Fibroblast of skin of right quadriceps (primary cell): ENCODE measurements at places on chromosomes 2 and 18.

DNA sequence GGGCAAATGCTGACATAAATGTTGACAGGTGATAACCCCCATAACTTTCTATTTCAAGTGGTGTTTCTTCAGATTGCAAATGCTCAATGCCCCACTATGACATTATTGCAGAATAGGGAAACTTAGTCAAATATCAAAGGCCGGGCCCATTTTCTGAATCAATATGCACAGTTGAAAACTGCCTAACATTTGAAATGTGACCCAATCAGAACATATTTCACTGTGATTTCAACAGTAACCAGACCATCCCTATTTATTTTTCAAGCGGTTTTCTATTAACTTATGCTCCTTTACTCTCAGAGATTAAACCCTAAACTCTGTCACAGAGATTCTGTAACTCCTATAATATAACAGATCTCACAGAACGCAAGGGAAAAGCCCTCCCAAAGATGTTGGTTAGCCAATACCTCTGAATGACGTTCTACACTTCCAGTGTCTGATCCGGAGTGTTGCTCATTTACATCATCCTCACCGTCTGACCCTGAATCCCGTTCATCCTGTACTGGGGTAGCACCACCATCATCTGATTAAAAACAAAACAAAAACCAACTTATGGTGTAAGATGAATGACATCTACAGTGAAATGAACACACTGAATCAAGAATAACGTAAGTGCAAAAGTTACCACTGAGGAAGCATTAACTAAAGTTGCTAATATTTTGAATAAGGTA is 2.9 kb downstream of the IWS1 start:
- DNase-seq: no peak

DNA sequence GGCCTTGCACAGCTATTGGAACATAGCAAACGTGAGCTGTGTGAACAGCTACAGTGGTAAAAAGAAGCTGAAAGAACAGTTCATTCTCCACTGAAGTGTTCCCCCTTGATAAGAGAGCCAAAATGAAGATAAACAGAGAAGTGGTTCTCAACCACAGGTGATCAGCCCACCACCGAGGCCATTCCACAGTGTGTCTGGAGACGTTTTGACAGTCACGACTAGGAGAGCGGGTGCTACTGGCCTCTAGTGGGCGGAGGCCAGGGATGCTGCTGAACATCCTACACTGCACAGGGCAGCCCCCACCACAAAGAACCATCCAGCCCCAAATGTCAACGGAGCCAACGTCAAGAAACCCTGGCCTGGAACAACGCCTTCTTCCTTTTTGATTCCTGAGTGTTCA is 38.4 kb downstream of the ADCY3 start:
- no peak for DNase-seq

DNA sequence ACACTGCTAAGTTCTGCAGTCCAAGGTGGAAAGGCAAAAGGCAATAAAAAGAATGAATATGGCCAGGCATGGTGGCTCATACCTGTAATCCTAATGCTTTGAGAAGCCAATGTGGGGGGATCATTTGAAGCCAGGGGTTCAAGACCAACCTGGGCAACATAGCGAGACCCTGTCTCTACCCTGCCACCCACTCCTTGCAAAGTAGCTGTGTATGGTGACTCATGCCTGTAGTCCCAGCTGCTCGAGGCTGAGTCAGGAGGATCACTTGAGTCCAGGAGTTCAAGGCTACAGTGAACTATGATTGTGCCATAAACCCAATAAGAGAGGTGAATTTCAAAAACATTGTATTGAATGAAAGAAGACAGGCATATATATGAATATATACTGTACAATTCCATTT is 2.4 kb downstream of the MYL12B start:
- no peak for DNase-seq

GRCh38 chr2:238558456-238559099 is 131.9 kb downstream of the ASB1 start:
- no peak for DNase-seq

DNA sequence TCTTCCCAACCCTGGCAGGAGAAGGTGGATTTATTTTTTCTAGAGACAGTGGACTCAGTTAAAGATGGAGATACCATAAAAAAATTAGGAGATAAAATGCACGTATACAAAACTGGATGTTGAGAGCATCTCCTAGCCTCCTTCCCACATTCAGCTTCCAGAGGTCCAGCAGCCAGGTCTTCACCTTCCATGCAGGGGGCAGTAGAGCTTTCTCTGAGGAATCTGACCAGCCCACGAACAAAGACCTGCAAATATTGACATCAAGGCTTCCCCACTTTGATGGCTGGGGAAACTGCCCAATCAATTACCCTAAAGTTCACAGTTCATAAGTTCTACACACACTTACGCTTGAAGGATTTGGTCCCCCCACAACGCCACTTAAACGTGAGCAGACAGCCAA is 24.5 kb downstream of the AQP4 start:
- no peak for DNase-seq

DNA sequence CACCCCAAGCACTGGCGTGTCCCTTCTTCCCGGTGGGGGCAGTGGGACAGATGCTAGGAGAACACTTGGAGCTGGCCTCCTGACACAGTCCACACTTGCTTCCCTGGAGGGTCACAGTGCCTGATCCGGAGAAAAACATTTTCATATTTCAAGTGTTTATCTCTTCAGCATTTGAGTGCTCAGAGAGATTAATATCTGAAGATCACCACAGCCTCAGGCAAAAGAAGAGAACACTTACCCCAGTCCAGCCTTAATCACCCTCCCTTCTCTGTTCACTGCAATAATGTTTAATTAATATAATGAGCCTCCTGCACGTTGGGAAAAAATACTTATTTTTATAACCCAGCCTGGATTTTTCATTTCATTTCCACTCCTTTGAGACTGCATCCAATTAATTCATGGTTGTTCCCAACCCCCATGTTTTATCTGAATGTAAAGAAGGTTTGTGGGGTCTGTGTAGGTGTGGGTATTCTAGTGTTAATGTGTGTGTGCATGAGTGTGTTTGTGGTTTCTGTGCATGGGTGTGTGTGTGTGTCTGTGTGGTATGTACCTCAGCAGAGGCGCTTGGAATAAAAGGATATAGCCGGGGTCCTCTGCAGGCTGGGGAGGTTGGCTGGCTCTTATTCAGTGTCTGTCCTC is 72.1 kb downstream of the NRP2 start:
- DNase-seq: no peak

DNA sequence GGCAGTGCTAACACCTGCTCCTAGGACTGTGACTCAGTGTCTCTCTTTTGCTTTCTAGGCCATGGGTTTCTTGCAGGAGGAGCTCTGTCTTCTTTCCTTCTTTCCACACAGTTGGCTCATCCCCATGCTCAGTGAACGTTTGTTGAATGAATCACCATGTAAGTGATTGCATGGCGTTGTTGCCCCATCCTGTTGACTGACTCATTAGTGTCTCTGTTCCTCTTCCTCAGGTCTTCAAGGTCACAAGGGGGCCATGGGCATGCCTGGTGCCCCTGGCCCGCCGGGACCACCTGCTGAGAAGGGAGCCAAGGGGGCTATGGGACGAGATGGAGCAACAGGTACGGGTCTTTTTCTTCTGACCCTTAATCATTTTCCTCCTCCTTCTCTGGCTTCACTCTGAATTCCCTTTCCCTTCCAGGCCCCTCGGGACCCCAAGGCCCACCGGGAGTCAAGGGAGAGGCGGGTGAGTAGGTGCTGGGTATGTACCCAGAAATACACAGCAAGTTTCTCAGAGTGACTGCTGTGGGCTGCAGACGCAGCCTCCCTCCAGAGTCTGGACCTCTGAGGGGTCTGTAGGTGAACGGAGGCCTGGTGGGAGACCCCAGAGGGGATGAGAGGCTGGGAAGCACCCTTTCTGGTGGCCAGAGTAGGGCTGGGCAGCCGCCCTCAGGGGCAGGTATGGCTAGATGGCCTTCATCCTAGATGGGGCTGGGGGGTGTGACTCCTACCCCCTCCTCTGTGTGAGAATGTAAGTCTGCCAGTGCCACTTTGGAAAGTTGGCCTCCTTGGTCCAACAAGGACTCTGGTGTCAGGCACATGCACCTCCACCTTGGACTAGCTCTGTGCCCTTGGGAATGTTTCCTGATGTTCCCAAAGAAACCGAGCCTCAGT is 32.4 kb downstream of the MARCO start:
- DNase-seq: peak; percentile 46

DNA sequence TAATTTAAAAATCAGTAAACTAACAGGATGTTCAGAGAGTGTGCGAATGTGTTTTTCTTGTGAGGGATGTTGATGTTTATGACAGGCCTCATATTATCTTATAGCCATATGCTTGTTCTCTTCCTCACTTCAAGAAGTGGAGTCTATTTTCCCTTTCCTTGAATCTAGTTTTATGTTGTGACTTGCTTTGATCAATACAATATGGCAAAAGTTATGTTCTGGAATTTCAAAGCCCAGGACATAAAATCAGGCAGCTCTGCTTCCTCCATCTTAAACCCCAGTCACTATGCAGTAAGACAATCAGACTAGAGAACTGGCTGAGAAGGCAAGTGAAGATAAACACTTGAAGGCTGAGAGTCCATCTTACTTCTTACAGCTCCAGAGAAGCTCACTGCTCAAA is 585.1 kb upstream of the NETO1 start:
- DNase-seq: no peak

GRCh38 chr18:64331419-64331818 is 182.5 kb upstream of the LINC00305 start:
- DNase-seq: no peak

DNA sequence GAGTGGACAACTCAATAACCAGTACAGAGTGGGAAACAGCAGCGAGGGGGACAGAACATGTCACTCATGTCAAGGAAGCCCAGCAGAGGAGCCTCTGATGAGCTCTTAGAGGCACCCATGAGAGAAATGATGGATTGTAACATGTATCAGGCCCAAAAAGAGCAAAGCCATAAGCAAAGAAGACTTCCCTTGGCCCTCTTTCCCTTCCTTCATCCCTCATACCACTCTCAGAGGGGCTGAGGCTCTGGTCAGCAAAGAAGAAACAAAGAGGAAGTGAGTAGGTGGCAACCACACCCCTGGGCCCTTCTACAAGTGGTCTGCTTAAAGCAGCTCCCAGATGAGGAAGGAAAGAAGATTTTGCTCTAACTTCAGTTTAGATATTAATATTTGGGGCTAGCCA is 112.8 kb downstream of the CDC42EP3 start:
- no peak for DNase-seq

- DNase-seq: peak; percentile 15
Measured at GRCh38 chr2:137115081-137115794, 349.9 kb downstream of the THSD7B start.

GRCh38 chr18:12737243-12737902 is 34.5 kb downstream of the PSMG2 start:
- no peak for DNase-seq

DNA sequence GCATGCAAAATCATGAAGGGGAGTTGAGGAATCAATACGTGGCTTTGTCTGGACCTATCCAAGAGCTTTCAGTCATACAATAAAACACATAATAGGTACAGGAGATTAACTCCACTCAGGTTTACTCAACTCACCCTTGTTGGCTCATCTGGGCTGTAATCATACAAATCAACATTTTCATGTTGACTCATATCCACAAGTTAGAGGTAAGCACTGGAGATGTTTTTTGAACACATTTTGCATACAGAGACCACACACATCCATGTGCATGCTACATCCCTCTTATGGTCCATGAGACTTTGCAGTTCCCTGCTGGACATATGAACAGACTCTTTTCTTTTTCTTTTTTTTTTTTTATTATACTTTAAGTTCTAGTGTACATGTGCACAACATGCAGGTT is 336.9 kb upstream of the PIK3C3 start:
- no peak for DNase-seq

GRCh38 chr2:148674063-148675020 is 29.8 kb downstream of the EPC2 start:
- DNase-seq: peak; percentile 19

DNA sequence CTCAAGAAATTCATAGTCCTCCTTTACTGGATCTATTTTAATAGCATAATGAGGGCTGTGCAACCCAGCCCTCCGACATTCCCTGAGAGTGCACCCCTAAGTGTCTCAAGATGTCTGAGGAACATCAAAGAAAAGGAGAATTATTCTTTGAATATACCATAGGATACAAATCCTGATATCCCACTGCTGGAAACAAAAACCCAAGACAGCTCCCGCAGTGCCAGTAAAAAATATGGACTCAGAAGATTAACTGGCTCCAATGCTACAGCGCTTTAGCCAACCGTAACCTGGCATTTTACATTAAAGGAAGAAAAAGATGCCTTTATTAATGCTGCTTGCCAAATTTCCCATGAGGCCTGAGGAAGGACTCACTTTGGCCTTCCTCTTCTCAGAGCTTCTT is 168.4 kb downstream of the TTC32 start:
- DNase-seq: no peak

- DNase-seq: no peak
Measured at GRCh38 chr2:191618046-191618780, 59.7 kb upstream of the NABP1 start.

GRCh38 chr2:54191361-54192135 is 64.5 kb downstream of the TSPYL6 start:
- DNase-seq: no peak

DNA sequence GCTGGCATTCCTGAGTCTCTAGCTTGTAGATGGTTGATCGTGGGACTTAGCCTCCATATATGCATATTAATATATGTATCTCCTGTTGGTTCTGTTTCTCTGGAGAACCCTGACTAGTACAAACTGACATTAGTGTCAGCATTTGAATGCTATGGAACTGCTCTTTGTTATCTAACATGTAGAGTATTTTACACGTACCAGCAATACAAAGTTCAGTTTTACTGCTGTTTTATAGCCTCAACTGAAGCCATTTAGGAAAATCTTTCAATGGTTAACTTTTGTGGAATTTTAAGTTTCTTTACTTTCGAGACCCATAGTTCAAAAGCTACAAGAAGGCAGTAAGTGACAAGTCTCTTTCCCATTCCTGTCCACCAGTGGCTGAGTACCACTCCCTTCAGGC is 418.4 kb downstream of the NUP35 start:
- DNase-seq: no peak

DNA sequence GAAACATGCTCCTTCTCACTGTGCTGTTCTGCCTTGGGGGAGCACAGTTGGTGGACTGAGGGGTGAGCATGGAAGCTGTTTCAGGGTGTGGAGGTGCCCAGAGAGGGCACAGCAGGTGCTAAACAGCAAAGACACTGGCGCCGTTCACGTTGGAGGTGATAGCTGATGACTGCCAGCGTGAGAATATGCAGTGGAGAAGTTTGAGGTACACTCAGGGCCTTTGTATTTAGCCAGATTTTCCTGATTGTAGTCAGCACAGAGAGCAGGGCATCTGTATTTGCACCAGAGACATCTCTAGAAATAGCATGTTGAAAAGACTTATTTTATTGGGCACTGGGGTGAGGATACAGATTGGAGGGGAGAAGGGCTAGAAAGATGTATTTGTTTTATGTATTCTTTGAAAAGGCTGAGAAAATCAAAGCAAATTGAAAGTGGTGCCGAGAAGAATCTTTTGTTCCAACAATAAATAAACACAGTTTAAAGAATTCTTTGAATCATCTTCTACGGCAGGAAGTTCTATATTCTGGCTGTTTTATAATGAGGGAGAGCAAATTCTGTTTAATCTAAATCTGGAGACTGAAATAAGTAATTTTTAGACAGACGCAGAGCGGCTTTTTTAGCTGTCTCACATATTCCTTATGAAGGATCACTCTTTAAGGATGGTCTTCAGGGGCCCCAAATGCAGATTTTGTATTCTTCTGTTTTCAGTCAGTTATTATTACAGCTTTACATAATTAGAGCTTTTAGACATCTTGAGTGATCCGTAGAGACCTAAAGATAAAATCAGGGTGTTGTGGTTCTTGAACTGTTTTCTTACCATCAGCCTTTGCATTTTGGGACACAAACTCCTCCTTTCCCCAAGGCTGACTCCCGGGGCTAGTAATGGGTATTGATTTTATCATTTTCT is 7.1 kb downstream of the ZNF532 start:
- no peak for DNase-seq
